ENCODE measurements at places on chromosomes 5 and 9.

- DNase-seq: no peak
Observed at GRCh38 chr9:104912606-104913005, 15.3 kb downstream of the ABCA1 start.

DNA sequence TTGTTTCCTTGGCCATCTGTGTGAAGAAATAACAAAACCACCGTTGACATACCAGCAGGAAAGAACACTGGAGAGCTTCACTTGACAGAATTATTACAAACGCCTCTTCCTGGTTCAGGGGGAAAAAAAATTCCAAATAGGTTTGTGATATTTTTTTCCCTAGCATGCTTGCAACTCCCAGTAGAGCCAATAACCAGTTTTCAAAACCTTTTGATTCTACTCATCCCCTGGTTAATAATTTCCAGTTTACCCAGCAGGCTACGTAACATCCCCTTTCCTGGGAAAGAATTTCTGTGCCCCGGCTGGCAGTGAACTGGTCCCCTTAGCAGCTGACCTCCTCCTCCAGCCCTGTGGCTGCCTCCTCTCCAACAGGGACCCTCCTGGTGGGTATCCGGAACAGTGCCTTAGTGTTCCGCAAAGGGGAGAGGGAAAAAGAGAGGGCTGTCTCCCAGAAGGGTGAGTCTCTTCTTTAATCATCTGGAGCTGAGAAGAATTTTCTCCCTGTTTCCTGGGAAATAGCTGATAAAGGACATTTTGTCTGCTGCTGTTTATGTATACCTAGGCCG is 72.8 kb upstream of the BOD1 start:
- DNase-seq: no peak

- no peak for DNase-seq
Observed at GRCh38 chr9:4927043-4927471, 58.0 kb upstream of the JAK2 start.

DNA sequence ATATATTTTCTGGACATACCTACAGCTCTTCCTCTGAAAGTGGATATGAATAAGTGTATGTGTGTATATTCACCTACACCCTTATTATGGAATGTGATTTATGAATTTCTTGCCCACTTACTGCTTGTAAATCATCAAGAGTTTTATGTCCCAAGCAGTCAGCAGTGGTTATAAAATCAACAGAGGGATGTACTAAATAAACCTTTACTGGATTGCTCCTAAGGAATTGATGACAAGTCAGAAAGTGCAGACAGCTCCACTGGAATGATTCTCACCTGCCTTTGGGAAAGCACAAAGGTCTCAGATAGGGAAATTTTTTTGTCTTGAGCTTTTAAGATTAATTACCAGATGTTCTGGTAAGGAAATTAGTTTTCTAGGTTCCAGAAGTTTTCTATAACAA is 9.3 kb downstream of the TMEM174 start:
- no peak for DNase-seq

- DNase-seq: no peak
Observed at GRCh38 chr5:172721455-172722326, 49.3 kb downstream of the DUSP1 start.

DNA sequence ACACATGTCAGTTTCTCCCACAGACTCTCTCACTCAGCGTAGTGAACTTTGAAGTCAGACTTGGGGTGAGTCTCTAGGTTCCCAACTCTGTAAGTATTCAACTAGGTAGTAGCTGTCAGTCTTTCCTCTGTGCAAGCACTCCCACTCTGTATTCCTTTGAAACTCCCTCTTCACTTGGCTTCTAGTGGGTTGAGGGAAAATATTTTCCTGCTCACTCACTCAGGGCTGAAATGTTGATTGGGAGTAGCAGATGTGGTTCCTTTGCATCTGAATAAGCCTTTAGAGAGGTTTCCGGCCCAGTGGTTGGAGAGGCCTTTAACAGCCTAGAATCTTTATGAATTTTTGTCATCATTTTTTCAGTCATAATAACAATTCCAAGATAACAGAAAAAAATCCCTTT is 18.1 kb upstream of the ARRDC3 start:
- no peak for DNase-seq

Data from activated gamma-delta T cell treated with Interleukin-2 at 50 U/mL for 16 hours (primary cell).